ENCODE measurements at places on chromosomes 12 and 14.

GRCh38 chr12:117845271-117845904, 123.4 kb downstream of the KSR2 start:
- no peak for DNase-seq
- peaks cover 22% of the 10 kb centered on the region for H3K27me3 ChIP-seq
- peaks cover 4% of the 10 kb centered on the region for H3K36me3 ChIP-seq
- no peaks in the 10 kb centered on the region for H3K4me1 ChIP-seq
- no peak overlapping the region for H3K27ac ChIP-seq
- no peak overlapping the region for H3K4me3 ChIP-seq

- peaks cover 29% of the 10 kb centered on the region for H3K4me1 ChIP-seq
- no peaks in the 10 kb centered on the region for H3K27me3 ChIP-seq
- no peak overlapping the region for H3K27ac ChIP-seq
- no peak for DNase-seq
- no peak overlapping the region for H3K4me3 ChIP-seq
Measured at GRCh38 chr12:39632670-39633069, 13.1 kb upstream of the ABCD2 start.

DNA sequence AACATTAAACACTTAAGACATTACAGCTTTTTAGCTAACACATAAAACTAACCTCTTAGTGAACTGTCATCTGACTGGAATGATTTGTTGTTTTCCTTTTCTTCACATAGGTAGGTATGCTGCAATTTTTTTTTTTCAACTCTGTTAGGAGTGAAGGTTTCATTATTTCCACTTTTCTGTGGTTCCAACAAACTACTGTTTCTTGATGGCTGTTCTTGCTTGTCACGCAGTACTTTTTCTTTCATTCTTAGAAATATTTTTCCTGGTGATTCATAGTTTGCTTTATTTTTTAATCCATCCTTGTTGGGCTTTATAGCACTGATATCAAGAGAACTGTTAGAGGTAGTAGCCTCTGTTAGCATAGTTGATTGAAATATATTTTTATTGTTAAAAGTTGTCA, 6.3 kb downstream of the MIS18BP1 start:
- no peak overlapping the region for H3K4me3 ChIP-seq
- H3K4me1 ChIP-seq, result peaks cover 20% of the 10 kb centered on the region
- DNase-seq, result no peak
- H3K27me3 ChIP-seq, result no peaks in the 10 kb centered on the region
- peaks cover 2% of the 10 kb centered on the region for H3K36me3 ChIP-seq

DNA sequence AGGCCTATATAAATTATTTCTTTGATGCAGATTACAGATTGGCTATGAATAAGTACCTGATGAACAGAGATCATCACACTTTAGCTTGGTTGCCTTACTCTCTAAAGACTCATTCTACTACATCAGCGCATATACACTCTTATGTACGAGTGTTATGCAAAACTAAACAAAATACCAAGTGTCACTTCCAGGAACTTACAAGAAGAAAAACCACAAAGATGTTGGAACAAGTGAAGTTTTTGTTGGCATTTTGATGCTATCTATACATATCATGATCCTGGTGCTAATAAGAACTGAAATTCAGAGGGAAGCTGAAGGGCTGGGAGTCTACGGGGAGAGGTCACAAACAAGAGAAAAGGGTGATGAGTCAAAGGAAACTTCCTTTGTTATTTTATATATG, 47.9 kb upstream of the CERS5 start:
- peak overlapping the region; percentile 72 for H3K27ac ChIP-seq
- peaks cover 79% of the 10 kb centered on the region for H3K4me1 ChIP-seq
- peak overlapping the region; percentile 76 for H3K4me3 ChIP-seq
- peaks cover 26% of the 10 kb centered on the region for H3K36me3 ChIP-seq
- DNase-seq, result no peak

DNA sequence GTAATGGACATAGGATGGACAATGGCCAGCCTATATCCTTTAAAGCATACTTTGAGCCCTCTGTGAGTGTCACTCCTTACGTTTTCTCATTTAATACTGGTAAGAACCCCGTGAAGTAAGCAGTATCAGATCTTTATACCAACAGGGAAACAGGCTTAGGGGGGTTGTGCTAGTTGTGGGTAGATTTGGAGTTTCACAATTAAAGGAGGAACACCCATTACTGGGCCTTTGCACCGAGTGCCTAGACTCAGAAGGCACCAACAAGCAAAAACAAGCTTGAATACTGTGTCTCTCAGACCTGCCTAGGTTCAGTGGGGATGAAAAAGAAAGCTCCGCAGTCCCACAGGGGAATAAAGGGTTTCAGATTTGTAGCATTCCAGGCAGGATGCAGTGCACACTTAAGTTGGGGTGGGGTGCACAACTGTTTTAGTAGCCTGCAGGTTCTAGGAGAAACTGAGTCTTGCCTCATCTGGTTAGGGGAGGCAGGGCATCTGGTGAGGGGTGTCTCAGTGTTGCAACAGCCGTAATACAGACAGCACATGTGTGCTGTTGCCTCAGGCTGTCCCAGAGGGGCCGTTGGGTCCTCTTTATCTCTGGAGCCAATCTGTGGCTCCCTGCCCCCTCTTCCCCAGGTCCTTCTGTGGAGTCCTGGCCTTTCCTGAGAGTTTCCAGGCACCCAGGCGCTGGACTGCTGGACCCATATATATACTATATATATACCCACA, 51.2 kb downstream of the IRAK3 start:
- no peaks in the 10 kb centered on the region for H3K36me3 ChIP-seq
- H3K27ac ChIP-seq, result no peak overlapping the region
- no peak overlapping the region for H3K4me3 ChIP-seq
- no peak for DNase-seq

DNA sequence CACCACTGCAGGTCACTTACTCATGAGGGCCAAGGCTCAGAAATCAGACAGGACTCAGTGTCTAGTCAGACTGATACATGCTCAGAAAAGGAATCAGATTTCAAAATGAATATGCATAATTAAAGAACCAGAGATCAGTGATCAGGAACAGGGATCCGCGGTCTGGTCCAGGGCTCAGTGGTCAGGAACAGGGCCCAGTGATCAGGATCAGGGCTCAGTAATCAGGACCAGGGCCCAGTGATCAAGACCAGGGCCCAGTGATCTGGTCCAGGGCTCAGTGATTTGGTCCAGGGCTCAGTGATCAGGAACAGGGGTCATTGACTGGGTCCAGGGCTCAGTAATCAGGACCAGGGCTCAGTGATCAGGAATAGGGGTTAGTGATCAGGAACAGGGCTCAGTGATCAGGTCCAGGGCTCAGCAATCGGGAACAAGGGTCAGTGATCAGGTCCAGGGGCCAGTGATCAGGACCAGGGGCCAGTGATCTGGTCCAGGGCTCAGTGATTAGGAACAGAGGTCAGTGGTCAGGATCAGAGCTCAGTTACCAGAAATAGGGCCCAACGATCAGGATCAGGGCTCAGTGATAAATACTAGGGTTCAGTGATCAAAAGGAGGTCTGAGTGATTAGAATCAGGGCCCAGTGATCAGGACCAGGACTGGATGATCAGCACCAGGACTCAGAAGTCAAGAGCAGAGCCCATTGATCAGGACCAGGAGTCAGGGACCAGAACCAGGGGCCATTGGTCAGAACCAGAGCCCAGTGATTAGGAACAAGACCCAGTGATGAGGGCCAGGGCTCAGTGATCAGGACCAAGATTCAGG, 175.3 kb downstream of the TMEM121 start:
- H3K27ac ChIP-seq, result peak overlapping the region; percentile 36
- H3K36me3 ChIP-seq, result no peaks in the 10 kb centered on the region
- H3K4me1 ChIP-seq, result peaks cover 7% of the 10 kb centered on the region
- H3K27me3 ChIP-seq, result no peaks in the 10 kb centered on the region
- no peak for DNase-seq
- no peak overlapping the region for H3K4me3 ChIP-seq

GRCh38 chr12:124509676-124510300, 57.6 kb downstream of the NCOR2 start:
- H3K4me1 ChIP-seq, result peaks cover 26% of the 10 kb centered on the region
- no peaks in the 10 kb centered on the region for H3K27me3 ChIP-seq
- no peak overlapping the region for H3K27ac ChIP-seq
- no peak overlapping the region for H3K4me3 ChIP-seq

- no peak overlapping the region for H3K27ac ChIP-seq
- no peaks in the 10 kb centered on the region for H3K27me3 ChIP-seq
- no peak for DNase-seq
- peaks cover 1% of the 10 kb centered on the region for H3K36me3 ChIP-seq
- H3K4me3 ChIP-seq, result no peak overlapping the region
Measured at GRCh38 chr12:58313091-58313855, 371.9 kb downstream of the ATP23 start.

DNA sequence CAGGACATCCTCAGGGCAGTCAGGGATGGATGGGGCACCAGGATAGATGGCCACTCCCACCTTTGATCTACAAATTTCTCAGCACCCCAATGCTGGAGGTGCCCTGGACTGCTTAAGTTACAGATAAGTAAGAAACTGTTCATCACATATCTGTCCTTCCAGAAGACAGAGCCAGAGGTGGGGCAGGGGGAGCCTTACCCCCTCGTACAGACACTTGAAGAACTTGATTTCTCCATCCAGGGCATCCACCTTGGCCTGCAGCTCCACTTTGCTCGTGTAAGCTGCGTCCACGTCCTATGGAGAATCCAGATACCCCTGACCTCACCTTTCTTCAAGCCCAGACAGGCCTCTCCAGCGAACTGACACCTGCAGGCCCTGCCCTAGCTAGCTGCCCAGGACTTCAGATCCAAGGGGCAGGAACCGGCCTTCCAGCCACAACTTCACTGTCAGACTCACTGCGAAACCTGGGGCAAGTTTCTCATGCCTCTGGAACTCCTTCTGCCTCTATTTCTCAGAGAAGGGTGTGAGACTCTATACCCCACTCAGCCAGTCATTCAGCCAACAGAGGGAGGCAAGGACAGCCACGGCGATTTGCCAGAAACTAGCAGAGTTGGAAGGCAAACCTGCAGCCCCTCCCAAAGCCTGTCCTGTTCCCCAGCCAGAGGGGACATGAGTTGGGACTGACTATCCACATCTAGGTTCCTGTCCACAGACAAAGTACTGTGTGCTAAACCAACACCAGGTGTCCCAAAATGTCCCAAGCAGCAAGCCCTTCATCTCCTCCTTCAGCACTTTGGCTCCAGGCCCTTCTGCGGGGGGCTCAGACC, 3.8 kb downstream of the KRT73 start:
- no peak overlapping the region for H3K4me3 ChIP-seq
- no peak for DNase-seq
- no peaks in the 10 kb centered on the region for H3K36me3 ChIP-seq
- no peaks in the 10 kb centered on the region for H3K27me3 ChIP-seq
- H3K27ac ChIP-seq, result no peak overlapping the region
